Stimulated activated CD4-positive, alpha-beta T cell treated with anti-CD3 and anti-CD28 coated beads, Interleukin-15, amount 100 ng/mL, for 24 hours (primary cell): ENCODE measurements at places on chromosomes 2 and 18.

DNA sequence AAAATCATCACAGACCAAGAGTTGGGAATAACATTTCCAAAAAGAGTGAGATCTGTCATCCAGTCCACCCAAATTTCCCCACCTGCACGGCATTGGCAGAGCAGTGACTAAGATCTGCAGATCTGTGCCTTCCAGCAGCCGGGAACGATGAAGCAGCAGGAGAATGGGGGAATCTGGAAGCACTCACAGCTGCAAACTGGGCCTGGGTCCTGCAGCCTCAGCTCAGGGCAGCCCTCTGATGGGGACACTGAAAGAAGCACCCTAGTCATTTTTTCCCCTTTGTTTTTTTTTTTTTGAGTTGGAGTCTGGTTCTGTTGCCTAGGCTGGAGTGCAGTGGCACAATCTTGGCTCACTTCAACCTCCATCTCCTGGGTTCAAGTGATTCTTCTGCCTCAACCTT lies 4.4 kb upstream of the SAG start:
- no peak for DNase-seq

DNA sequence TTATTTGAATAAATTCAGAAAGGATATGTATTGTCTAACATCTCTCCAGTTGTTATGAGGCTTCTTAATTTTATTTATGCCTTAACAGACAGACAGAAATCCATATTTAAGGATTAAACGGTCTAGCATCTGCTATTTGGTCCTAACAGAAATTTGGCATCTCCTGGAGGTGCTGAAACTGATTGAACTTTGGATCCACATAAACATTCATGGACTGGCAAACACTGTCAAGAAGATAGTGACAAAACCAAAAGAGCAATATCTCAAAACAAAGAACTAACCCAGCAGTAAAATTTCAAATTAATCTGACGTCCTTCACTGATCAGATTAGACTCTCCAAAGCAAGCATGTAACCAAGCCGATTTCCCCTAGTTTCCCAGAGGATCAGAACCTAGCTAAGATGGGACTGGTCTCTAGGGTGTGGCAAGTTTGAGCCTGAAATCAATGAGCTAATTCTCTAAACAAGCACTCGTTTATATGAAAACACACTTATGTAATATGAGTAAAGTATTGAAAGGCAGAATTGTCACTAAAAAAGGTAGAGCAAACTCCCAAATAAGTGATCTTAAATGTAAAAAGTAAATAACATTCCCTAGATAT lies 139.5 kb downstream of the NOL4 start:
- no peak for DNase-seq

DNA sequence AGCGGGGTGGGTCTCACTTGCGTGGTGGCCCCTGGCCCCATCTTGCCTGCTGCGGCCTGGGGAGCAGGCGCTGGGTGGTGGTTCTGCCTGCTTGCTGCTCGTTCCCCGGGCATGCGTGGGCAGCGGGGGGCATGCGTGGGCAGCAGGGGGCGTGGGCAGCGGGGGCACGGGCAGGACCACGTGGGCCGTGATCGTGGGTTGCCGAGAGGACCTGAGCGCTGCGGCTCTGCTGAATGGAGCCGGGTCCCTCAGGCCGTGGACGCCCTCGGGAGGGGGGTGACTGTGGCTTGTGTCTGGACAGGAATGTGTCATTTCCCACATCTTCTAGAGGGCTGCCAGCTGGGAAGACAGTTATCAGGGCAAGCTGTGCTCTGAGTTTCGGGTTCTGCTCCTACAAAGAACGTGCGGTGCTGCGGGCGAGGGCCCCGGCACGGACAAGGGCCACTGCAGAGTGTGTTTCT lies 8.3 kb upstream of the GAL3ST2 start:
- DNase-seq: no peak

GRCh38 chr2:20538308-20539132 lies 91.6 kb downstream of the RHOB start:
- no peak for DNase-seq

- no peak for DNase-seq
These were observed 219.5 kb downstream of the CLIP4 start for GRCh38 chr2:29334706-29335105.

GRCh38 chr2:174683392-174683759 lies 80.9 kb downstream of the CHRNA1 start:
- peak; percentile 19 for DNase-seq

DNA sequence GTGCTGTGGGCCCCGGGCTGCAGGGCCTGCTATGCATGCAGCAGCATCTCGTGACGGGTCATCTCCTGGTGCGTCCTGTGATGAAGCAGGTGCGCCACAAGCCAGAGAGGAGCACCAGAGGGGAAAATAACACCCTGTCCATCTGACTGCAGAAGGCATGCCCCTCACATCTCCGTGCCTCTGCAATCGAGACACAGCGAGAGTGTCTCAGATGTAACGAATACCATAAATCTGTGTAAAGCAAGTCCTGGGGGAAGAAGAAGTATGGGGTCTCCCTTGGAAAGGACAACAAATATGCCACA lies 137.5 kb downstream of the PTGR3 start:
- DNase-seq: no peak

- DNase-seq: no peak
These were observed 751.2 kb downstream of the SATB2 start for GRCh38 chr2:198706476-198707082.

DNA sequence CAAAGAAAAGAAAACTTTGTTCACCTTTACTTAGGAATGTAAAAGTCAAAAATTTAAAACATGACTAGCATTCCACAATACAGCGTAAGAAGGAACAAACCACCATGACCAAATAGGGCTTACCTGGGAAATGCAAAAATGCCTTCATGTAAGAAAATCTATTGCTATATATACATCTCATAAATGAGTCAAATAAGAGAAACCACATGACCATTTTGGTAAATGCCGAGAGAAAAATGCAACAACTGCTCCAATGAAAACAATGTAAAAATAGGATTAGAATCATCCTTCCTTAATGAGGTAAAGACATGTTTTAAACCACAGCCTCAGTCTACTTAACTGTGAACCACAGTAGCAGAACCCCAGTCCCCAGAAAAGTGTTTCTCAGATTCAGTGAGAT lies 49.4 kb downstream of the TGOLN2 start:
- no peak for DNase-seq

DNA sequence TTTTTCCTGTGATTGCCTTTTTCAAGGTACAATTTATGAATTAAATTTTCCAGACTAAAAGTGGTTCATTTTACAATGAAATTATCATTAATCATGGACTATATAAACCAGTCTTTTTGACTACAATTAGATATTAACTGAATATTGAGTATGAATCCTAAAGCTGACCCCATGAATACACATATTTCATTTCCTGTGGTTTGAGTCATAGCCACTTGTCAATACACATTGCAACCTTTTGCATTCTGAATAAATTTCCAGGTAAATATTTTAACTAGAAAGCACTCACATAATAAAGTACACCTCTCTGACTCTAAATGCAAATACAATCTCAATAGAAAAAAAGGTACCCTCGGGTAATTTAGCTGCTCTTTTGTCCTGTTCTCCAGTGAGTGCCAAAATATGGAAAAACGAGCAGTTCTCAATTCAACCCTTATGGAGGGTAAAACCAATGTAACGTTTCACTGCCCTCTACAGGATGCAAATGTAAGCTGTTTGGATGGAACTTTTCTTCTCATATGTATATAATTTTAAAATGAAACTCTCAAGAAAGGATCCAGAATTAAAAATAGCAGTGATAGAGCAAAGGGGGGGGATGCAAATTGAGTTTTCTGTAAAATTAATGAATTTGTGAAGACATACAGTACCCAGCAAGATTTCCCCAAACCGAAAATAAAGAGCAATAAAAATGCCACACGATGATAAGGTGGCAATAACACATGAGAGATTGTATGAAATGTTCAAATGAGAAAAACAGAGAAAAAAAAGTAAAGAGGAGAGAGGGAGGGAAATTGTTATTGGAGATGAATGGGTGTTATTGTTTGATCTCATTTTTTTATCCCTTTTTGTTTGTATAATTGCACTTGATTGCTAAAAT lies 1795.7 kb upstream of the PIK3C3 start:
- DNase-seq: no peak

- DNase-seq: no peak
These were observed 5.8 kb downstream of the CUL3 start for GRCh38 chr2:224579411-224579810.

DNA sequence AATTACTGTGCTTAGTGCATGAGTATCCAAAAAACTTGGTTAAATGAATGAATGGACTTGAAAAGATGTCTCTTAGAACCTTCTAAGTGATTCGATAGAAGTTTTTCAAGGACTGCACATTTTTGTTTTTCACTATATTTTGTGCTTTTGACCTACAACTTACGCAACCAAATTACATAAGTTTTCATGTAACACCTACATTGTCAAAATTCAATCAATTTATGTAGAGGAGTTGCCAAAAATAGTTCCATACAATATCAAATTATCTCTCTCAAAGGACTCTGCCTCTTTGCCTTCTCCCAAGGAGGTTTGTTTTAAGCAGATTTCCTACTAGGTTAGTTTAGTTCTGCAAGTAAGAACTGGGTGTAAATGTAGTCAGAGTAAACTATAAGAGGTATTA lies 10.3 kb downstream of the MARCHF7 start:
- no peak for DNase-seq
